GM23248 (cell line): ENCODE measurements at places on chromosomes 2 and 18. TPM values are rescaled to one million over a fixed set of nuclear protein-coding genes. Genes with fewer than 3 reads are reported as not detected.

CCDC85A gene
- total RNA-seq, result 4.2 and 9.9 TPM in 2 replicates

ZDBF2 gene
- total RNA-seq, result 9.1 and 10.2 TPM in 2 replicates

IRS1 gene
- total RNA-seq, result 18.8 TPM in 2 replicates

KCNK3 gene
- not detected in 2 replicates for total RNA-seq

MEX3C gene
- total RNA-seq, result 44.5 and 50.7 TPM in 2 replicates

CTLA4 gene
- total RNA-seq, result not detected in 2 replicates

SP140 gene
- not detected in 2 replicates for total RNA-seq

ZBTB7C gene
- total RNA-seq, result not detected in 2 replicates

ACMSD gene
- total RNA-seq, result not detected in 2 replicates

POU3F3 gene
- not detected in 2 replicates for total RNA-seq

ASB3 gene
- total RNA-seq, result 23.0 and 51.6 TPM in 2 replicates

DES gene
- total RNA-seq, result 0.51 and 2.7 TPM in 2 replicates

RAPGEF4 gene
- 2.2 TPM in 1 of 2 replicates, not detected in the other for total RNA-seq

RGPD8 gene
- total RNA-seq, result 11.6 and 16.8 TPM in 2 replicates

ARHGAP15 gene
- not detected in 2 replicates for total RNA-seq

FRZB gene
- 0.32 TPM in 1 of 2 replicates, not detected in the other for total RNA-seq

REG3G gene
- not detected in 2 replicates for total RNA-seq

ZCCHC2 gene
- total RNA-seq, result 1.7 and 3.0 TPM in 2 replicates
